CD4-positive, alpha-beta T cell treated with Interleukin-12 subunit alpha and Interleukin-12 subunit beta, for 1 hour (primary cell): ENCODE measurements at places on chromosomes 6 and 20.
A peak's percentile ranks its signal among the peaks of the same experiment; 100 is the strongest.

GRCh38 chr20:56774873-56775272, 145.8 kb downstream of the TFAP2C start:
- DNase-seq: no peak

DNA sequence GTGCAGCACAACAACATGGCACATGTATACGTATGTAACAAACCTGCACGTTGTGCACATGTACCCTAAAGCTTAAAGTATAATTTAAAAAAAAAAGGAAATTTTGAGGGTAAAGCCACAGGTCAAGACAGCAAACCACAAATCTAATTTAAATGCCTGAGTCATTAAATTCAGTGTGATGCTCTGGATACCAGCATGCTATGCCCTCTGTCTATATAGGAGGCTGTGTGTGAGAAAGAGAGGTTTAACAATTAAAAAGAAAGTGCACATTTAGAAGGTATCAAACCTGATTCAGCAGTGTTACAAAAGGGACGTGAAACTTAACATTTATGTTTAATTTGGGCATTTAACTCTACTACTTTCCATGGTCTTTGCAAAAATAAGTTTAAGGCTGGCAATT, 276.3 kb downstream of the ADGRB3 start:
- no peak for DNase-seq

- DNase-seq: no peak
Observed at GRCh38 chr20:24462460-24463010, 6.9 kb upstream of the SYNDIG1 start.

DNA sequence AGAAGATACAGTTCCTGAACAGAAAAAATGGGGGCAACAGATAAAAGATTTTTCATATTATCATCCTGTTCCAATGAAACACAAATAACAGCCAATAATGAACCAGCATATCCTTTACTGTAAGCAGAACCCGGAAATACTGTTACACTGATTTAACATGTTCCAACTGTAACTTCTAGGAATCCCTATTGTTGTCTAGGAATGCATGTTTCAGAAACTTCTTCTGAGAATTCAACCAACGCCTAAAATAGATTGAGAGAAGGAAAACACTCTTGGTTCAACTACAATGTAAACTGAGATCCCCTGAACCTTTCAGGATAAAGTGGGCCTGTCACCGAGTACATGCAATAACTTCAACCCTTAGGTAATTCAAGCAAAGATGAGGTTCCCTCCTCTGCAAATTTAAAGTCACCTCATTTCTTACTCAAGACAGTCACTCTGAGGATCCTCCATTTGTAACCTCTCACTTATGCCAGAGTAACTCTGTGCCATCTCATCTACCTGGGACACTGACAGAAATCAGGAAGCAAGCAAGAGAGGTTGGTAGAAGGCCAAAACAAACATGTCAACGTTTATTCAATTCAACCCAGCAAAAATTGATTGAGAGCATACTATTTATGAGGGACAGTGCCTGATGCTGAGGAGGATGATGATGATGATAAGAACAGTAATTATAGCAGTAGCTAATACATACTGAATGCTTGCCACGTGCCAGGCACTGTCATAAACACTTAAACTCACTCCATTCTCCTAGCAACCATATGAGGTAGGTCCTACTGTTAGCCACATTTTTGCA, 14.1 kb downstream of the UBE3D start:
- DNase-seq: no peak

DNA sequence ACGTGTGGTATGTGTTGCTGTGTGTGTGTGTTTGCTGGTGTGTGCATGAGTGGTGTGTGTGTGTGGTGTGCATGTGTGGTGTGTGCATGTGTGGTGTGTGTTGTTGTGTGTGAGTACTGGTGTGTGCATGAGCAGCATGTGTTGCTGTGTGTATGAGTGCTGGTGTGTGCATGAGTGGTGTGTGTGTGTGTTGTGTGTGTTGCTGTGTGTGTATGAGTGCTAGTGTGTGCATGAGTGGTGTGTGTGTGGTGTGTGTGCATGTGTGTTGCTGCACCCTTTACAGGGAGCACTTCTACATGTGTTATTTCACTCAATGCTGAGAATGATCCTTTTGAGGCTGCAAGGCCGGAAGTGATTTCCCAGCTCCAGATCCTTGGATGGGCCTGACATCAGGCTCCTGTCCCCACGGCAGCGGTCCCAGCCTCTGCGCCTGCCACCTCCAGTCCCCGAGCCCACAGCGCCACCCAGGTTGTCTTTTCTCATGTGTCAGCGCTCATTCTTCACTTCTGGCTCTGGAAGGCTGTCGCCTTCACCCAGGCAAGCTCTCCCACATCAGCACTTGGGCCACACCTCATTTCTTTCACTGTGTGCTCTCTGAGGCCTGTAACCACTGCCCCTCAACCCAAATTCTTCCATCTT, 2.6 kb downstream of the NPEPL1 start:
- DNase-seq: no peak

DNA sequence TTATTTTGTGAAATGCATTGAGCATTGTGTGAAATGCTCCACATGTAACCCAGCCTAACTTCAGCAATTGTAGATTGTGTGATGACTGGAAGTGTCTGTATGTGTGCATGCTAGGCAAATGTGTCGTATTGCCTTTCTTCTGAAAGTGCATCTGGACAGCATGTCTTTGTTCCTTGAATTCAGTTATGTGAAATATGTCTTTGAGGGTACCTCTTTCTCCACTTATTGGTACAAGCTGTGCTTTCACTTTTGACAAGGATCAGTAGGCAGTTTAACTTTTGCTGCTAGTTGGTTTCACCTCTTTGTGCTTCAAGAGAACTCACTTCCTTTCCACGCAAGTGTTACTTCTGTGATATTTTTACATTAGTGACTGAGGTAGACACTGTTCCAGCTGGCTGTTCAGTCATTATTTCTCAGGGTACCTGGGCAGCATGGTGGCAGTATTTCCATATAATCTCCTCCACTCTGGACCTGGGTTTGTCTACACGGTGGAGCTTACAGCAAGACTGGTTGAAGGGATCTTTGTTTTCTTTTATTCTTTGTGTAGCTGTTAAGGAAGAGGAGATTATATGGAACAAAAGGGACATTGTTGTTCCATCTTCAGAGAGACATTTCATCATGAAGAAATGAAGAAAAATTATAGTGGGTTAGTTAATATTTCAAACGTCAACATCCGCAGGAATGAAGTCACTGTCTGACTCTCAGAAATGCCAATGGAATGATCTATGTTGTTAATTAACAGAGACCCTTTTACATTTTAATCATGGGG, 175.4 kb downstream of the UTRN start:
- peak; percentile 36 for DNase-seq

DNA sequence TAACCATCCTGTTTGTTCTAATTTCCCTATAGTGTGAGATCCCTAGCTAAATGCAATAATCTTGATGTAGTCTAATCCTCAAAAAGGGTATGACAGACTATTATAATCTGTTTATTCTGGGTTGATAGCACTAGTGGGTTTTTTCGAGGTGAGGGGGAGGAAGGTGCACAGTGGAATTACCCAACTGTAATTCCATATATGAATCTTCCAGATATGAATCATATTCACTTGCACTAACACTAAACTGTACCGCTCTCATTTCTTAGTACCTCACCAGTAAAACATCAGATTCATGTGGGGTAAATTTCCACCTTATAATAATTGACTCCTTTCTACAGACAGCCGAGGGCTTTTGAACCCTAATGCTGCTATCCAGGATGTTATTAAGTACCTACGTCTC, 16.5 kb downstream of the NCOA7 start:
- no peak for DNase-seq

- DNase-seq: peak; percentile 36
Observed at GRCh38 chr6:28383235-28384142, 16.1 kb downstream of the ZSCAN12 start.

DNA sequence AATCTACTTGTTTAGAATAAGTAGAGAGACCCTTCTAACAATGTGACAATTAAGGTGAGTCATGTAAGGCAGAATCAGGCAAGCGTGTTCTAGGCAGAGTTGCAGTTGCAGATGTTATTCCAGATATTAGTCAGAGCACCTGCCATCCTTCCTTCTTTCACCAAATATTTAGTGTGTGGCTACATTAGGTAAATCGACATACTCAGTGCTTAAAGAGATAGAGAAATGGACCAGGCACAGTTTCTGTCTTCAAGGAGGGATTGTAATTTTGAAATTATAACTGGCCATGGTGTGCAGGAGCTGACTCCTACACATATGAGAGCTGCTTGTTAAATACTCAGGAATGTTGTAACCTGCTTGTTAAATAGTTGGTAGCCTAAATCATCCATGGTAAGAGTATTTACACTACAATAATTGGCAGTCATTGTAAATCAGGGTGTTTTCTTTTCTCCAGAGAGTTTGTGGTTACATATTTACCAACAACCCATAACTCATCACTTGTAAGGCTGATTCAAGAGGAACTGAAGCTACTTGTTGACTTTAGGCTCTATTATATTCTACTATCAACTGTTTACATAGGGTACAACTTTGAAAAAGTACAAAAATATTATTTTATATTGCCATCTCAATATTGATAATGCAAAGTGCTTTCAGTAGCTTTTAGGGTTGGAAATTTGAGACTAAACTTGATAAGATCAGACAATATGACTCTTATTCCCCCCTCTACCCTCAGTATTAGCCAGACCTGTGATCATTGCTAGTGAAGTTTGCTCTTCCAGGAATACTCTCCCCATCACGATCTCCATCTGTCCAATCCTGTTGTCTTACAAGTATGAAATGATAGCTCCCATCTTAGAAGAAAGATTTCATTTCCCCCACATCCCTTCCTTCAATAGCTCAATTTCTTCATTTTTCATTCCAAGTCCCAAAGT, 607.1 kb downstream of the COL12A1 start:
- DNase-seq: no peak

GRCh38 chr6:121925534-121926255, 473.8 kb upstream of the HSF2 start:
- DNase-seq: no peak

DNA sequence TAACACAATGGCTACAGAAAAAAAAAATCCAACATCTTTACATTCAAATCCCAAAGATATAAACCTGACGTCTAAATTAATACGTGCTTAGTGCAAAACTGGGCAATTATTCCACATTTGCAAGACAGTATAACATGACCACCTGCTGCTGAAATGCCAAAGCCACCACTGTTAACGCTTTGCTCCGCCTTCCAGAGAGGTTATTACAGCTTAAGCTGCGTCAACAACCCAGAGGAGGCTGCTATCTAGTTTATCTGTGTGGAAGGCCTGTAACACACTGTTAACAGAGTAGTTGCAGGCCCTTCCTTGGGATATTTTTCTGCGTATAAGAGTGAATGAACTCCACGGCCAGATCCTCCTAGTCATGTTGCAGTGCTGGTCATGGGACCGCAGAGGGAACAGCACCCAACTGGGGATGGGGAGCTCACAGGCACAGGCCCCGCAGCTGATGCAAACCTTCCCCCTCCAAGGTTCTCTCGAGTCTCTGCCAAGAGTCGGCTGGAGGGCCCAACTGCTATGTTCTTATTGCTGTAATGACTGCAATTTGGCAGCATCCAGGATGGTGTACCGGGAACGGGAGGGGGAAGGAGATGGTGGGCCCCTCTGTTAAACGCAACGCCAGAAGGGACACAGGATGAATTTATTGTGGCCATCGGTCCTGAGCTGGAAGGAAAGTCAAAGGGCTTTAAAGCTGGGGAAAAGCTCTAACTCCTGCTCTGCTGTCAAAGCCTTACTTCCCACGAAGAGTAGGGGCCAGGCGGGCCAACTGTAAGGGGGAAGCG, 993 bp upstream of the NCOA7 start:
- DNase-seq: peak; percentile 33

DNA sequence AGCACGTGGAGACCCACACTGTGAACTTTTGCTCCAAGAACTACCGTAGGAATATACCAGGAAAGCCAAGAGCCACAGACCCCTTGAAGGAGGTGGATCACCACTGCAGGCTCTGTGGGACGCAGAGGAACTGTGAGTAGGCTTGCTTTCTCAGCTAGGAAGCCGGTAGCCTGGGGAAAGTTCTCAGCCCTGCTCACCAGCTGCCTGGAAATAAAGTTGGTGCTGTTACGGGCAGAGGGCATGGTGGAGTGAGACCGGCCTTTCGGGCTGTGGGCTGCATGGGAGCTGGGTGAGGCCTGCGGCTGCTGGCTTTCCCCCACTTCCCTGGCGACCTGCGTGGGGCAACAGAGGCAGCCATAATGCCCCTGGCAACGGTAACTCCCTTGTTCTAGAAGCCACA, 373.0 kb upstream of the RUNX2 start:
- no peak for DNase-seq
